NCI-H187 treated with DMSO at 0.1 percent for 48 hours (cell line): ENCODE measurements at places on chromosomes 3 and 15.

DNA sequence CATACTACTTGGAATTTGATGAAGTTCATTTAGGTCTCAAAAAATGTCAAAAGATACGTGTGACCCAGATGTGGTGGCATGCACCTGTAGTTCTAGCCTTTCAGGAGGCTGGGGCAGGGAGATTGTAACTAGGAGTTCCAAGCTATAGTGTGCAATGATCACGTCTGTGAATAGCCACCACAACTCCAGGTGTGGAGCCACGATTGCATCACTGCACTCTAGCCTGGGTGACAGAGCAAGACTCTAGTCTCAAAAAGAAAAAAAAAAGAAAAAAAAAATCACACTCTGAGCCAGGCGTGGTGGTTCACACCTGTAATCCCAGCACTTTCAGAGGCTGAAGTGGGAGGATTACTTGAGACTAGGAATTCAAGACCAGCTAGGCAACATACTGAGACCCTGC is 14.2 kb downstream of the MAP4 start:
- no peak for DNase-seq

GRCh38 chr3:11705049-11705448 is 61.3 kb upstream of the VGLL4 start:
- no peak for DNase-seq

GRCh38 chr3:180466401-180467011 is 135.5 kb upstream of the TTC14 start:
- DNase-seq = no peak

DNA sequence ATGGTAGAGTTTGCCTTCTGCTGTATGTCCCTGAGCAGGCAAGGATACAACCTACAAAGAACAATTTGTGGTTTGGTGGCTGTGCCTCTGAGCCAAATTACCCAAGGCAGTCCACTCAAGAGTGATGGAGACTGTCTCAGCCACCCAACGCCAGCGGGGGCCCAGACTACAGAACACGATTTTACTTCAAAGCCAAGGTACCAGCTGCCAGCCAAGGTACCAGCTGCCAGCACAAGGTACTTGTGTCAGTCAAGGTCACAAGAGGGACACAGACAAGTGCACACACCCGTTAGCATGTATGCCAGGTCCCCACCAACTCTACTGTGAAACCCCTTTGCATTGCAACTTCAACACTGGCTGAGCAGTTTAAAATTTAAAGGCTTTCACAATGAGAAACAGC is 23.5 kb downstream of the COLQ start:
- no peak for DNase-seq

DNA sequence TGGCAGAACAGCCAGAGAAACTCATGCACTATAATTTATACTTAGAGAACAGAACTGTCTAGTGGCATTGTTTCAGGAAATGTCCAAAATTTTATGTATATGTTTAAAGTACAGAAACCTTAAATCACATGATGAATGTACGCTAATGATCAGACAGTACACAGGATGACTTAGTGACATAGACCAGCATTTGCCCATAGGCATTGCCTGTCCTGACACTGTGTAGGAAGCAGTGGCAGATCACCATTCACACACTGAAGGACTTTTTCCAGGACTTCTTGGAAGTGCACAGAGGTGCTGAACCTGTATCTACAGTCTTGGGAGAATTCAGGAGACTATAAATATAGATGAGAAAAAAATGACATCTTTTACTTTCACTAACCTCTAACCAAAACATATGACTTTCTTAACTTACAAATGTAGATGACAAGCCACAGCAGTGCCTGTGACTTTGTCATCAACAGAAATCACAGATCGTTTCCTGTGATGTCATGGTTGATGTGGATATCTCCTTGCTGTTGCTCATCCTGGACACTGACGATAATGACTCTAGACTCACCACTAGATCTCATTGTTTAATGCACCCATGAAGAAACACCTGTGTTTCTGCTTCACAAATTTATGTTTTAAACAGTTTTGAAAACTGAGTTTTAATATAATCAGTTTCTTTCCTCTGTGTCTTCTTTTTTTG is 183.2 kb downstream of the CACNA2D3 start:
- DNase-seq = no peak

GRCh38 chr3:20288050-20288449 is 102.0 kb upstream of the SGO1 start:
- DNase-seq = no peak

DNA sequence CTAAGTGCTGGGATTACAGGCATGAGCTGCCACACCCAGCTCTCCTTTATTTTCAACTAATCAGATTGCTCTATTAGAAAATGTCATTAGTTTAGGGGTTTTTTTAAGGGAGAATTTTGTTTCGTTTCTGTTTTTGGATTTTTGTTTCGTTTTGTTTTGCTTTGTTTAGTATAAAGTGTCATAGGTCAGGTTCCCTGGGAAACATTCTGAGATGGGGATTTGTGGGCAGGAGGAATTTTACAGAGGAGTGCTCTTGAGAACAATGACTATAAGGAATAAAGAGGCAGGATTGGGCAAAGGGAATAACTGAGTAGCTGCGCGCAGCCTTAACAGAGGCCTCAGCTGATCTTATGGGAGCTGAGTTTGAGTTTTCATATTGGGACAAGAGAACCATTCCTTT is 86.8 kb upstream of the NR2F2 start:
- no peak for DNase-seq

GRCh38 chr3:145760036-145760435 is 400.9 kb downstream of the PLOD2 start:
- DNase-seq = no peak
